Transverse colon (tissue), 4 donors: ENCODE measurements at places on chromosomes 6 and 20. TPM values are rescaled to one million over a fixed set of nuclear protein-coding genes. Genes with fewer than 3 reads are reported as not detected.

The NUDT3 gene
- 14.2 TPM for total RNA-seq

The TOX2 gene
- total RNA-seq: 3.2 TPM

The POLR3F gene
- total RNA-seq: 37.2 TPM

The C20orf96 gene
- total RNA-seq: 3.0 TPM

The SLA2 gene
- not detected for total RNA-seq

The ZBTB12 gene
- 0.14 TPM for total RNA-seq

DNA sequence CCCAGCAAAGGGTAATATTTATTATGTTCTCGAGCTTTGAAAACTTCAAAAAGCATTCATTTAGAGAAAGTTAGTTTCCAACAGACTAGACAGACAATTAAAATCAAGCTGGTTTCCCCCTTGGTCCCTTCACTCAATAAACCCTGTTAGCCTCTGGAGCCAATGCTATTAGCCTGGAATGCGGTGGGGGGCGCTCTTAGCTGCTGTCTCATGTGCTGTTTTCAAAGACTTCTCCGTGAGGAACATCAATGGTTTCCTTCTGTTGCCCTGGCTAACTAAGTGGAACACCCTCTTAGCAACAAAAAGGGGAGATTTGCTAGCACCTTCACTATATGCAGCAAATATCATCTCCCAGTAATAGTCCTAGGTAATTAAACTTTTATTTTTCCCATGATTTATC, 86.4 kb downstream of the LY86 start:
- H3K27ac ChIP-seq: no peak overlapping the region
- H3K4me3 ChIP-seq: no peak overlapping the region
- no peaks in the 10 kb centered on the region for H3K36me3 ChIP-seq
- peaks cover 32% of the 10 kb centered on the region for H3K4me1 ChIP-seq
- no peak for DNase-seq
- H3K27me3 ChIP-seq: no peaks in the 10 kb centered on the region

DNA sequence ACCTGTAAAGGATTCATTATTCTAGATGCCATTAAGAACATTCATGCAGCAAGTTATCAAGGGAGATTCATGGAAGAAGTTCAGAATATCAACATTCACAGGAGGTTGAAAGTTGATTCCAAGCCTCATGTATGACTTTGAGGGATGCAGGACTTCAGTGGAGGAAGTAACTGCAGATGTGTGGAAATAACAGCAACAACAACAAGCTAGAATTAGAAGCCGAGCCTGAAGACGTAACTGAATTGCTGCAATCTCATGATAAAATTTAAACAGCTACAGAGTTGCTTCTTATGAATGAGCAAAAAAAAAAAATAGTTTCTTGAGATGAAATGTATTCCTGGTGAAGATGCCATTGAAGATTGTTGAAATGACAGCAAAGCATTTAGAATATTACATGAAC, 73.3 kb upstream of the NXT1 start:
- H3K4me3 ChIP-seq: no peak overlapping the region
- H3K27me3 ChIP-seq: no peaks in the 10 kb centered on the region
- DNase-seq: no peak
- no peaks in the 10 kb centered on the region for H3K4me1 ChIP-seq
- H3K27ac ChIP-seq: no peak overlapping the region
- no peaks in the 10 kb centered on the region for H3K36me3 ChIP-seq

- H3K4me3 ChIP-seq: no peak overlapping the region
- H3K4me1 ChIP-seq: peaks cover 5% of the 10 kb centered on the region
- H3K36me3 ChIP-seq: no peaks in the 10 kb centered on the region
- DNase-seq: no peak
- H3K27ac ChIP-seq: no peak overlapping the region
These were observed 90.8 kb downstream of the FAM50B start for GRCh38 chr6:3939964-3940363.

DNA sequence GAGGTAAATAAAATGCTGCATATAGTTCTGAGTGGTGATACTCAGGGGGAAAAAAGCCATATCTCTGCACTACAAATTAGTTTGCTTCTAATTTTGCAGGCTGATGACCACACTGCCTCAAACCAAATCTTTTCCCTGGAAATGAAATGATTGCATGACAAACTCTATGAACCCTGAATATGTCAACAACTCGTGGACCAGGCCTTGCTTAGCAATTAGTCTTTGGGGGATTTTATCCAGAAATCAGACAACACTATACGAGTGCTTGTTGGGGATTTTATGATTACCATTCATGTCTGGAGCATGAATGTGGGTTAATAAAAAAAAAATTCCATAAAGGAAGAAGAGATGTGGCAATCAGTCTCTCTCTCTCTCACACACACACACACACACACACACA, 42.0 kb downstream of the SOBP start:
- DNase-seq: no peak
- H3K27ac ChIP-seq: no peak overlapping the region
- no peaks in the 10 kb centered on the region for H3K36me3 ChIP-seq
- no peaks in the 10 kb centered on the region for H3K27me3 ChIP-seq

DNA sequence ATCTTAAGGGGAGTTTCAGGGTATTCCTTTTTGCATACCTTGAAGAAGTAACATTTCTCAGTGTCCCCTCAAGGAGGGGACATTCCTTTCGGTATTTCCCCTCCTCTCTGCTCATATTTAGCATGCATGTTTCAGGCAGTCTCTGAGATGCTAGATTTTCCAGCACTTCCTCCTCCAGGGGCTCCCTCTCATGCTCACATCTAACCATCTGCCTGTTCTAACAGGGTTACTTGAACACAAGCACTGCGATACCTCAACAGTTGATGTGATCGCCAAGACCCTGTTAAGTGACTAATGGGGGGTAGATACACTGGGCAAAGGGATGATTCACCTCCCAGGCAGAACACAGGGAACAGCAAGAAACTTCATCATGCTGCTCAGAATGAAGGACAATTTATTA, 12.9 kb upstream of the MCM3 start:
- H3K27me3 ChIP-seq: no peaks in the 10 kb centered on the region
- no peaks in the 10 kb centered on the region for H3K36me3 ChIP-seq
- H3K4me1 ChIP-seq: no peaks in the 10 kb centered on the region
- no peak overlapping the region for H3K4me3 ChIP-seq
- H3K27ac ChIP-seq: no peak overlapping the region

DNA sequence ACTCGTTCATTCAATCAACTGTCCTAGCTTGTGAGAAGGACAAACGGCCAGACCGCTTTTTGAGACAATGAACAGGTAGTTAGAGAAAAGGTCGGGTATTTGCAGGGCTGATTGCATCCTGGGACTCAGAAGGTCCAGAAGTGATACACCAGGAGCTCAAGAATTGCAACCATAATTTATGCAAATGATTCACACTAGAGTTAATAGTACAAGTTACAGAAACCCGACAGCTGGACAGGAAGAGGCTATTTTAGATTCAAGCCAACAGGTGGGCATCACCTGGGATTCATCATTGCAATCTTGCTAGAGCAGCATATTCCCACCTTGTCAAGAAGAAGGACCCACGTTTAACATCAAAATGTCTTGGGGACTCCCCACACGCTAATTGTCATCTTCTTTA, 83.5 kb downstream of the TNFAIP3 start:
- no peaks in the 10 kb centered on the region for H3K36me3 ChIP-seq
- H3K27me3 ChIP-seq: no peaks in the 10 kb centered on the region
- H3K4me3 ChIP-seq: no peak overlapping the region
- DNase-seq: no peak
- H3K4me1 ChIP-seq: peaks cover 5% of the 10 kb centered on the region

GRCh38 chr20:13934992-13935894, 55.2 kb downstream of the SEL1L2 start:
- no peaks in the 10 kb centered on the region for H3K36me3 ChIP-seq
- no peak overlapping the region for H3K4me3 ChIP-seq
- H3K27ac ChIP-seq: no peak overlapping the region
- no peaks in the 10 kb centered on the region for H3K27me3 ChIP-seq
- DNase-seq: no peak

GRCh38 chr6:87078983-87079616, 15.8 kb downstream of the CGA start:
- peak; percentile 64 for DNase-seq
- no peaks in the 10 kb centered on the region for H3K36me3 ChIP-seq
- no peak overlapping the region for H3K27ac ChIP-seq

DNA sequence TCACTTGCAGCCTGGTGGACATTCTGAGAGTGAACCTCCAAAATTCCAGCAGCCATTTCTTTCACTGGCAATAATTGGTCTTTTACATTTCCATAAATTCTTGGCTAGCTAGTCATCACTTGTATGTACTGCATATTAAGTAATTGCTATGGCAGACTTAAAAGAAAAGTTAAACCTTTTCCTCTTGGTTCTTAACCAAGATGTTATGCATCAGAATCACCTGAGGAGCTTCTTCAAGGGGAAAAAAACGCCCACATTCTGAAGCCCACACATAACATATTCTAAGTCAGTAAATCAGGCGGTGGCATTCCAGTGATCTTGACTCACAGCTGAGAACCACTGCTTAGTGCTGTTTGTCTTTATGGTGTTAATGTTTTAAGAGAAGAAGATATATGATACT, 37.0 kb downstream of the CDC40 start:
- H3K36me3 ChIP-seq: no peaks in the 10 kb centered on the region
- H3K4me3 ChIP-seq: no peak overlapping the region
- no peak overlapping the region for H3K27ac ChIP-seq

DNA sequence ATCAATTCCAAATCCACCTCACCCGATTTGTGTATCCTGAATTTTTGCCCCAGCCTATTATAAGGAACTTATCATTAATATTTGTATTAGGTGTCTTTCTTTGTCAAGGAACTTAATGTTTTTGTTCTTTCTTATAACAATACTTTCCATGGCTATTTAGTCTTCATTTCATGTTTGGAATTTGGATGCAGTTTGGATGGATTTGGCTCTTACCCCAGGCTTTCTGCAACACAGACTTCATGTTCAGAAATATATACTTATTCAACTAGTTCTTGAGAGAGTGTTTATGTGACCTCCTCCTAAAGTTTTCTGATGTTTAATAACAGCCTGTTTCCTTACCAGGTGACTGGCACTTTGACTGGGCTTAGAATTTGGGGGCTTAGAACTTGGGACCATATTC, 35.9 kb upstream of the TOX2 start:
- H3K27me3 ChIP-seq: no peaks in the 10 kb centered on the region
- no peak overlapping the region for H3K27ac ChIP-seq
- H3K36me3 ChIP-seq: no peaks in the 10 kb centered on the region

- H3K27ac ChIP-seq: no peak overlapping the region
- no peaks in the 10 kb centered on the region for H3K4me1 ChIP-seq
- DNase-seq: no peak
- H3K36me3 ChIP-seq: no peaks in the 10 kb centered on the region
These were observed 38.9 kb upstream of the KCNB1 start for GRCh38 chr20:49521356-49521755.

- peak overlapping the region; percentile 72 for H3K4me3 ChIP-seq
- H3K36me3 ChIP-seq: no peaks in the 10 kb centered on the region
- peaks cover 38% of the 10 kb centered on the region for H3K4me1 ChIP-seq
- no peaks in the 10 kb centered on the region for H3K27me3 ChIP-seq
These were observed 1.1 kb downstream of the DOP1A start for GRCh38 chr6:83068616-83069015.

DNA sequence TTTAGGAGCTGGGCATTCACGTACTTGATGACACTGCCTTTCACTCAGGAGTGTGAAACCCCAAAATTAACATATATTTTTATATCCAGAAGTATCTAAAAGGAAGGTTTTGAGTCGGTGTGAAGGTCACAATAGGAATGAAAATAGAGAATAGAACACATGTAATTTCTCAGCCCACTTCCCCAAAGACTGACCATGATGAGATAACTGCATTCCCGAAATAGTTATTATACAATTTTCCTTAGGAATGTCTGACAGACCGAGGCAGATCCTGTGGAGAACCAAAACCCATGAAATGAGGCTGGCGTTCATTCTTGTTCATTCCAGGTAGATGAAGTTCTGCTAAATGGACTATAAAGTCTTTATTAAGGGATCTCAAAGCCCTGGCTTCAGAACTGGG, 10.3 kb downstream of the NSFL1C start:
- no peaks in the 10 kb centered on the region for H3K27me3 ChIP-seq
- H3K36me3 ChIP-seq: no peaks in the 10 kb centered on the region
- no peak overlapping the region for H3K4me3 ChIP-seq

- H3K4me1 ChIP-seq: no peaks in the 10 kb centered on the region
- H3K36me3 ChIP-seq: no peaks in the 10 kb centered on the region
- DNase-seq: no peak
- H3K27me3 ChIP-seq: no peaks in the 10 kb centered on the region
These were observed 216.5 kb upstream of the TENT5A start for GRCh38 chr6:81969011-81969410.

DNA sequence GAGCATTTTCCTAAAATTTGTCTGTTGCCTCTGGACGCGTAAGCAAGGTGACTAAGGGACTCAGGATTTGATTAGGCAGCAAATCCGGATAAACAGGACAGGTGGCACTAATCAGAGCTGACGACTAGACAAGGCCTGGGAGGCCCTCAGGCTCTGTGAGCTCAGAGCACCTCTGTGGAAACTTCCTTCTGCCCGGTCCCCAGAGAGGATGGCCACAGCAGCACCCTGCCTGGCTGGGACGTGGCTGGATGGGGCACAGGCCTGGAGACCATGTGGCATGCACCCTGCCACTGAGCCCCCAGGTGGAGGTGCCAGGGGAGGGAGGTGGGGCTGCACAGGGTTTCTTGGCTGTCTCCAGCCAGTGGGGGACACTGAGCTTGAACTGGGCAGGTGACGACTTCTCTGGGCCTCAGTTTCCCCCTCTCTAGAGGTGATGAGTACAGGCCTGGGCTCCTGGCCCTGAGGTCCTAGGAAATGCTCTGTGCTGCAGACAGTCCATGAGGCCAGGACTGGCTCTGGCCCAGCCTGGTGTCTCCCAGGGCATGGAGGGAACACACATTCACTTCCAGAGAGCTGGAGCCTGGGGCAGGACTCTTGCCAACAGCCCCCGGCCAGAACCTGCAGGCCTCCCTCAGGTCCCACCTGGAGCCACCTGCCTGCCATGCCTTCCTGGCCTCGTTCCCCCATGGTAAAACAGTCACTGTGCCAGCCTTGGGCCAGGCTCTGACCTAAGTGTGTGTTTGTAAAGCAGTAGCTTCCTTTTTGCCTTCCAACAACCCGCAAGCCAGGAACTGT, 39.6 kb upstream of the STX16 start:
- H3K27me3 ChIP-seq: no peaks in the 10 kb centered on the region
- DNase-seq: no peak
- no peaks in the 10 kb centered on the region for H3K36me3 ChIP-seq
- H3K4me1 ChIP-seq: no peaks in the 10 kb centered on the region

DNA sequence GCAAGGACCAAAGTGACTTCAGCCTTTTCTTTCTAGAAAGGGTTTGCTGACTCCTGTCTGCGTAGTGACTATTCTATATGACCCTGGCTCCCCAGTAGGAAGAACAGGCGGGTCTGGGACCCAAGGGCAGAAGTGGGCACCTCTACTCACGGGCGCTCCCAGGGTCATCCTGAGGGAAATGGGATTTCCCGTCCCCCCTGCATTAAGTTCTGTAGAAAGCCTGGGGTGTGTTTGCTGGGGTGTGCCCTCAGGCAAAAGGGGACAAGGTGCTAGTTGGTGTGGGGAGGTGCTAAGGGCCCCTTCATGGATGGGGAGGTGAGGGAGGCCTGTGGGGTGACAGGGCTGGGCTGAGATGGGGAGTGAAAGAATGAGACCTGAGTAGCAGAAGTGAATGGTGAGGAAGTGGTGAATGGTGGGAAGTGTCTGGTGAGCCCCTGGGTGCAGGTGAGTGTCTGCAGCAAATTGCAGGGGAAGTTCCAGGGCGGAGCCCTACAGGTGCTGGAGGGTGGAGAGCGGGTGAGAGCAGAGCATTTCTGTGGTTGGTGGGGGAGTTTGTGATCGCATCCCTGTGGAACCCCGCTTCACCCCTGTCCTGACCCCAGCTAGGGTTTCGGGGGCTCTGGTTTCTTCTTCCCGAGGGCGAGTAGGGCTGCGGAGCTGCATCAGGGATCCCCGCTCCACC, 21.1 kb downstream of the RAET1L start:
- peaks cover 89% of the 10 kb centered on the region for H3K27me3 ChIP-seq
- H3K36me3 ChIP-seq: no peaks in the 10 kb centered on the region
- DNase-seq: no peak
- H3K4me3 ChIP-seq: peak overlapping the region; percentile 43
- peaks cover 11% of the 10 kb centered on the region for H3K4me1 ChIP-seq
- H3K27ac ChIP-seq: no peak overlapping the region
